A549 (cell line): ENCODE measurements at places on chromosomes 3 and 15. TPM values are rescaled to one million over a fixed set of nuclear protein-coding genes. Genes with fewer than 3 reads are reported as not detected.

GRCh38 chr3:25478211-25478757, 50.2 kb downstream of the RARB start:
- no peak for DNase-seq

DNA sequence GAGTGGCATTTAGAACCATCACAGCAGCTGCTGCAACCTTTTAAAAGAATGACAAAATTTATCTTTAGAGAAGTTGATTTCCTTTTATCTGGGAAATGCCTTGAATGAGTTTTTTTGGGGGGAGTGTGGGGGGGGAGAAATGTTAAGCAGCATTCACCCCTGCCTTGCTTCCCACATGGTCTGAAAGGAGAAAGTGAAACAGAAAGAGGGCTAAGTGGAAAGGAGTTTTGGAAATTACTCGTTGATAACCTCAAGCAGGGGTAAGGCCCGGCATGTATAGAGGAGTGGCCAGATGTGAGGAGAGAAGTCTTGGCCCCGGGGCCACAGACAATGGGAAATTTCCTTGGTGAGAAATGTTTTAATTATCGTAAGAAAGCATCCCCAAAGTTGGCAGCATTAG, 23.5 kb downstream of the B3GALNT1 start:
- DNase-seq: no peak

- no peak for DNase-seq
These were observed 65.4 kb downstream of the BOC start for GRCh38 chr3:113276751-113277080.

DNA sequence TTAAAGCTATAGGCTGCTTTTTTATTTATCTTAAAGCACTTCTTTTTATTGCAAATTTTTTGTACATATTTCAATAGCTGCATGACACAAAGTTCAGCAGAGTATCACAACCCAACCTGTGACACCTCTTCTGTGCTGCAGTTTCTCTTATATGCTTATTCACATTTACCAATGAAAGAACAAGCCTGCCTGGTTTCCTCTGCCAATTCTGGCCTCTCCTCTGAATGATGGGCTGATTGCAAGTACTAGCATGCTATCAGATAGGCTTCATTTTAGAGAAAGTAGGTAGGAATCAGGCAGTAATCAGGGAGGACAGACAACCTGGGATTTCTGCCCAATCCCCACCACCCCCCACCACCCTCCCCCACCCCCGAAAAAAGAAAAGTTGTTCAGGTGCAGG, 26.6 kb downstream of the ACKR4 start:
- DNase-seq: no peak

DNA sequence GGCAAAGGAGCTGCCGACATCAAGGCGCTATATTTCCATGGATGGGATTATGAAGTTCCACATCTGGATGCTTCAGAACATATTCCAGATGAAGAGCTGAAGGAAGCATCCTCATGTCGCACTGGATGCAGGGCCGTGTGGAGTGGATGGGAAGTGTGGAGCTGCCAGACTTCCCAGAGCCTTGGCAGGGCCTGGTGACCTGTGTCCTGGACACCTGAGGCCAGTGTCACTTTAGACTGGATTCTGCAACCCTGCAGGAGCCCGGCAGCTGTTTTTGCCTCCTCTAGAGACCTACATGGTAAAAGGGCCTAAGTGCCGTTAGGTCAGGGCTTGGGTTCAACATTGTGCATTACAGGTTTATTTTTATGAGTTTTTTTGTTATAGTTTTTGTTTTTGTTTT, 11.3 kb upstream of the XYLB start:
- DNase-seq: no peak

GRCh38 chr3:134699721-134700120, 48.9 kb upstream of the KY start:
- no peak for DNase-seq

GRCh38 chr3:18119866-18120265, 305.3 kb downstream of the SATB1 start:
- no peak for DNase-seq

CD80 gene
- not detected in 3 replicates for polyA plus RNA-seq
